Omental fat pad (tissue), 4 donors: ENCODE measurements at places on chromosomes 11 and 22.

DNA sequence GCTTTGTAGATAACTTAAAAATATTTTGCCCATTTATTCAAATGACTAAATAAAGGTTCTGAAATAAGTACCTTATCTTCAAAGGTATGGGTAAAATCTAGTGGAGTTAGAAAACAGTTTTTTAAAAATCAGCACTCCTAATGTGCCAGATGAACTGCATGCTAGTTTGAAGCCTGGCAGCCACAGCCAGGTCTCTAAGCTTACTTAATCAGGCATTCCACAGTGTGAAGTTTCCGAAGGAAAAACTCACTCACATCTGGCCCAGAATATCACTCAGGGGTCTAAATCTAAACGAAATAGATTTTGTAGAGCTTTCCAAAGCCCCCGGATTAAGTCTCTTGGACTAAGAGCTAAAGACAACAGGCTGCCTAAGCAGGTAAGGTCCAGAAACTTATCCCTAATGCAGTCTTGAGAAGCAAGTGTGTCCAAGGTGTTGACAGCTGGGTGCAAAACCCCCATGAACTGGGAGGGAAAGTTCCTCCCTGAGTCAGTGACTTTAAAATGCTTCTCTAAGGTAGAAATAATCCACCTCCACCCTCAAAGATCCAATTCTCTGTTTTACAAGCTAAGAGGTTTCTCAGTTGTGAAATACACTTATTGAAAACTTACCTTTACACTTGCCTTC lies 157.6 kb downstream of the FCHSD2 start:
- DNase-seq = no peak

GRCh38 chr11:117177534-117178209 lies 871 bp upstream of the SIDT2 start:
- DNase-seq = peak; percentile 21

GRCh38 chr22:35329114-35329847 lies 29.6 kb downstream of the TOM1 start:
- no peak for DNase-seq

GRCh38 chr22:19238900-19239299 lies 52.6 kb downstream of the CLTCL1 start:
- DNase-seq = no peak

- DNase-seq = no peak
Measured at GRCh38 chr11:12410006-12410728, 32.8 kb downstream of the PARVA start.

DNA sequence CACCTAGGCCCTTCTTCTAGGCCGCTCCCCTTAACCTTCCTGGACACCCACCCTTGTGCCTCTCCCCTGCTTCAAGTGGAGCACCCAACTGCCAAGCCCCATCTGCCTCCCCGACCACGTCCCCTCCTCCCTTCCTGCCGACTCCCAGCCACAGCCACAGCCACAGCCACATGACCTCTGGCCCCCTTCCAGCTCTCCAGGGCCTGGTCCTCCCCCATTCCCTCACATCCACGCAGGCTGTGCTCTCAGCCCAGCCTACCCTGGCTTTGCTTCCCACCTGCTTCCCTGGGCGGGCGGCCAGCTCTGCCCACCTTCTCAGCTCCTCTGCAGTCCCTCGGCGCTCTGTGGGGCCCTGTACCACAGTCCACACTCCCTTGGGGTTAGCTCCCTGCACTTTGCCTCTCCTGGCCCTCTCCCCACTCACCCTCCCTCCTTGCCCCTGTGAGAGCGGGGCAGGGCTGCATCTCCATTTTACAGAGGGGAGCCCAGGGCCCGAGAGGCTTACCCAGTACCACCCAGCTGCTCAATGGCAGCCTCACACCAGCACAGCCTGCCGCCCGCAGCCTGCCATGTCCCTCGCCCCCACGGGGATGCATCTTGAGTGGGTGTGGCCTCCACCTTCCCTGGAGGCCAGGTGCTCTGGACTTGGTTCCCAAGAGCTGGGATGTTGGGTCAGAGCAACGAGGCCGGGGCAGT lies 20.3 kb downstream of the PARVG start:
- no peak for DNase-seq

- no peak for DNase-seq
Measured at GRCh38 chr22:45615364-45615763, 56.3 kb upstream of the ATXN10 start.

- peak; percentile 44 for DNase-seq
Measured at GRCh38 chr11:47917599-47918369, 62.6 kb upstream of the PTPRJ start.

GRCh38 chr11:63532117-63532516 lies 4.5 kb upstream of the PLAAT4 start:
- DNase-seq = no peak

DNA sequence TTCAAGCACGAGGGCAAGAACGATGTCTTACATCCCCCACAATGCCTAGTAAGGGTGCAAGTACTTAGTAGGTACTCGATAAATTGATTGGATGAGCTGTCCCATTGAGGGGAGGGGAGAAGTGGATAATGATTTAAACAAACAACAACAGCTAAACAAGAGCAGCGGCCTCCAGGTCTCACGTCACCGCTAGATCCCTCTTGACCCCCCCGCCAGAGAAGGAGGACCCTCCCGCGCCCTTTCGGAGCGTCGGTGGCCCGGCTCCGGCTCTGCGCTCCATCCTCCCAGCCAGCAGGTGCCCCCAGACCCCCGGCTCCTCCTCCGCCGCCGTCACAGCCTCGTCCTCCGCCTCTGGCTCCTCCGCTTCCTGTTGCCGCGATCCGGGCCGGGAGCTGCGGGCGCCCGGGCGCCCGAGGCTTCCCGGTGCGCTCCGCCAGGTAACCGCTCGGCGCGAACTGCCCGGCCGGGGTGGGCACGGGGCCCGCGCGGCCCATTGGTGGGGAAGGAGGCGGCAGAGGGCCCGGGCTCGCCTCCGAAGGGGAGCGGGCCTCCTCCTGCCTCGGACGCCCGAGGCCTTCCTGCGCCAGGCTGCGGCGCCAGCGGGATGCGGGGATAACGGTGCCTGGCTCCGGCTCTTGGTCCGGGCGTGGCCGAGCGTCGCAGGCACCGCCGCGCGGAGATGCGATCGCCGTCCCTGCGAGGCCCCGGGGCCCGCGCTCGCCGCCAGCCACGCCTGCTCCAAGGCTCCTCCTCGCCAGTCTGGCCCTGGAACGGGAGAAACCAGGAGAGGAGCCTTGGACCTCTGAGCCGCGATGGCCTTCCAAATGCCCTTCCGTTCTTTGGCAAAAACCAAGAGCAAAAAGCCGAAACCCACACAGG lies at the start of gene TLCD5:
TLCD5 (plus strand) TSS at position 368 of the 879 bp plus-strand sequence. CDS start 2,143 bp downstream, outside the sequence.
- DNase-seq = no peak

DNA sequence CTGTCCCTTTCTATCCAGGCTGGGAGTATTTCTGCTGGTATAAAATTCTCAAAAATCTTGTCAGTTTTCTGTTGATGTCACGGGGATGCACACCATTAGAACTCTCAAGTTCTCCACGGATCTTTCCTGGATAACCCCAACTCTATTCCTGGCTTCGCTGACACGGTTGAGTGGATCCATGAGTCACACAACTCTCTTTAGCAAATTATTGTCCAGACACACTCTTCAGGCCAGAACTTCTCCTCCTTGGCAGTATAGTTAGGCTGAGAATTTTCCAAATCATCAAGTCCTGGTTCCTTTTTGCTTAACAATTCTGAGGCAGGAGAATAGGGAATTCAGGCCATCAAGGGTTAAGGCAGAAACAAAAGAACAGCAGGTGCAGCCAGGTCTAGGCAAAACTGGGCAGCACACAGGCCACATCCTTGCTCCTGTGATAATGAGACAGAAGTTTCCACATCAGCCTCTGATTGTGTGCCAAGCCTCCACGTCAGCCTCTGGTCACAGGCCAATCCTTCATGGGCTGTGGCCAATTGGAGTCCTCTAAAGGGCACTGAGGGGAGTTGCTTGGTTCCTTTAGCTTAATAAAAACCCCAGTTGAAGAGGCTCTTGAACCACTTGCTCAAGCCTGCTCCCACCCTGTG lies 5.7 kb upstream of the ACAT1 start:
- DNase-seq = peak; percentile 91

DNA sequence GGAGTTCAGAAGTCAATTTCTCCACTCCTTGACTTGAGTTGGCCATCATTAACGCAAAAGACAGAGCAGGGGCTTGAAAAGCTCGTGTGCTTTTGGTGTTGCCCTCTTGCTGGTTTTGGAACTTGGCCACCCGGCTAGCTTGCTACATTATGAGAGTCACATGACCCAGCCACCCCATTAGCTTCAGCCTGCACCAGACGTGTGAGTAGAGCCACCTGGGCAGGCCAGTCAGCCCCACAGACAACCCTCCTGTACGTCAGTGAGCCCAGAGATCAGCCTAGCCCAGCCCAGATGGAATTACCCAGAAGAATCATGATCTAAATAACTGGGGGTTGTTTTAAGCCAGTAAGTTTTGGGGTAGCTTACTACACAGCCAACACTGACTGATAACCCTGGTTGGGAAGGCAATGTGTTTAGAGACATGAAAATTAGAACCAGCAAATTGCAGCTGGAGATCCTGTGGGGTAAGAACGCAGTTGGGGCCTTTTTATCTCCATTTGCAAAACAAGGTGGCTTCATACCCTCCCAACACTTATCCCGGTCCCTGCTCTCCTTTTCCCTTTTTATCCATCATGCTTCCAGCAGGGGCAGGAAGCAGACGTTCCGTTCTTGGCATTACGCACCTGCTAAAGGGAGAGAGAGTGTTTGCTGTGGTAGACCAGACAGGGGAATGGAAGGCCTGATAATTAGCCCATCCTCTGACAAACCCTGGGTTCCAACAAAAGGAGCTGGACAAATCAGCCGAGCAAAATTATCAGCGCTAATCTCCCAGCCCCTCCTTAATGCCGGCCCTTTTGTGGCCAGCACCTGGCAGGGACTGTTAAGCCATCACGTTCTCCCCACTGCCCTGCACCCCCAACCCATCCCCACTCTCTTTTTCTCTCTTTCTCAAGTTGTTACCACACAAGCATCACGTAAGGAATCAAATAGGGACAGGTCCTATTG lies 548.7 kb upstream of the CADM1 start:
- DNase-seq = no peak

GRCh38 chr11:66713746-66714480 lies 15.1 kb downstream of the SPTBN2 start:
- DNase-seq = no peak

DNA sequence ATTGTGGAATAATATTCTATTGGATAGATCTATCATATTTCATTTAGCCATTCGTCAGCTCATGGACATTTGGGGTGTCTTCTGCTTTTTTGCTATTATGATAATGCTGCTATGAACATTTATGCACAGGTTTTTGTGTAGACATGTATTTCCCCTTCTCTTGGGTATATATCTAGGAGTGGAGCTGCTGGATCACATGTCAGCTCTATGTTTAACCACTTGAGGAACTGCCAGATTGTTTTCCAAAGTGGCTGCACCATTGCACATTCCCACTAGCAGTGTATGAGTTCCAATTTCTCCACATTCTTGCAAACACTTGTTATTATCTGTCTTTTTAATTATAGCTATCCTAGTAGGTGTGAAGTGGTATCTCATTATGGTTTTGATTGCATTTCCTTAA lies 75.0 kb downstream of the C11orf65 start:
- DNase-seq = no peak
